ENCODE measurements at places on chromosomes 3 and 15.

- DNase-seq, result no peak
These were observed 499.4 kb downstream of the ROBO1 start for GRCh38 chr3:79268422-79268821.

- no peak for DNase-seq
These were observed 13.6 kb upstream of the GATM start for GRCh38 chr15:45391746-45392583.

DNA sequence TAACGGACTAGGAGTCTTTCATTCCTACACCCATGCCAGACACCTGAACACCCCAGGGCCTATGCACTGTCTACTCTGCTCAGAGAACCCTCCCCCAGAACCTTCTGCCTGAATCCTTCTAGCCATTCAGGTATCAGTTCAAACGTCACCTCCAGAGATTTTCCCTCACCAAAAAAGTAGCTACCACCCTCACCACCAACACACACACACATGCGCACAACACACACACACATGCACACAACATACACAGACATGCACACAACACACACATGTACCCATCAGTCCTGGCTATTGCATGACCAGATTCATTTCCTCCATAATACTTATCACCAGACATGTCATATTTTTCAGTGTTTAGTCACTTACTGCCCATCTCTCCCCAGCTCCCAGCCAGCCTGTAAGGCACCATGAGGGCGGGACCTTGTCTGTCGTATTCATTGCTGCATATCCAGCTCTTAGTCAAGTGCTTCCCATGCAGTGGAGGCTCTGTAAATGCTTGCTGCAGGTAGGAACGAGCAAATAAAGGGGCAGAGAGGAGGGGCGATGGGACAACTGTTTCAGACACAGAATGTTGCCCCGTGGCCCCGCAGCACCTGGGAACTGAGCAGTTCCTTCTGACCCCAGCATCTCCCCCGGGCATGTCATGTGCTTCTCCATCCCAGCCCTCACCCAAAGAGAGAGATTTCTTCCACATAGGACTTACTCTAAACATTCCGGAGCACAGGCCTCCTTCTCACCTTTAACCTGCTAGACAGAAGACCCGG, 29.2 kb downstream of the XXYLT1 start:
- no peak for DNase-seq

DNA sequence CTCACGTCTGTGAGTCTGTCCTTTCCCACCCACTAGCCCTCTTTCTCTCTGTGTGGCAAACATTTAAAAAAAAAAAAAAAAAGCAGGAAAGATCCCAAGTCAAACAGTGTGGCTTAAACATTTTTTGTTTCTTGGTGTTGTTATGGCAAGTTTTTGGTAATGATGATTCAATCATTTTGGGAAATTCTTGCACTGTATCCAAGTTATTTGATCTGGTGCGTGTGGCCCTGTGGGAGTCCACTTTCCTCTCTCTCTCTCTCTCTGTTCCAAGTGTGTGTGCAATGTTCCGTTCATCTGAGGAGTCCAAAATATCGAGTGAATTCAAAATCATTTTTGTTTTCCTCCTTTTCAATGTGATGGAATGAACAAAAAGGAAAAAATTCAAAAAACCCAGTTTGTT, 97.7 kb downstream of the GAP43 start:
- DNase-seq, result no peak

GRCh38 chr3:47636921-47637320, 58.3 kb upstream of the CSPG5 start:
- no peak for DNase-seq

- no peak for DNase-seq
These were observed 213.4 kb upstream of the PEX5L start for GRCh38 chr3:180250172-180250571.

DNA sequence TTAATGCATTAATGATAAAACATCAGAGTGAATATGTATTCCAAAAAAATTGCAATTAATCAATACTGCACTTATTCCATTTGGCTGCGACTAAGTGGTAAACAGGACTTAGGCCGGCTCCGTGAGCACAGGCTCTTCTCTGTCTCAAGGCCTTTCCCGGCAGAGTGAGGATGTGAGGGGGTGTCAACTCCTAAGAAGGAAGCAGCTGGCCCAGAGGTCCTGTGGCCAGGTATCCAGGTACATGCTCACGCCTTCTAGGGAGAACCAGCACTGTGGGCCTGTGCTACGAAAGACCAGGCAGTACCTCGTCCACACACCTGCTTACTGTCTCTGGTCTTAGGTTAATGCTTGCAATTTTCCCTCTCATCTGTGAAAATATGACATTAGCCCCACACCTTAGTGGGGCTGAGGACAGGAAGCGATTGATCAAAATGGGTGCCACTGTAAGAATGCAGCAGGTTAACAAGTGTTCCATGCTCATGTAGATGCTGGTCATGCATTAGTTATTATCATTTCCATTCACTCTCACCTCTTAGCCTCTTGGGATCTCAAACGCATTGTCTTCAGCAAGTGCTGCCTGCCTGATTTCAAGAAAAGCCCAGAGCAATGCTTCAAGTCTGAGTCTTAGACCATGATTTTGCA, 175.3 kb downstream of the ABHD5 start:
- no peak for DNase-seq

DNA sequence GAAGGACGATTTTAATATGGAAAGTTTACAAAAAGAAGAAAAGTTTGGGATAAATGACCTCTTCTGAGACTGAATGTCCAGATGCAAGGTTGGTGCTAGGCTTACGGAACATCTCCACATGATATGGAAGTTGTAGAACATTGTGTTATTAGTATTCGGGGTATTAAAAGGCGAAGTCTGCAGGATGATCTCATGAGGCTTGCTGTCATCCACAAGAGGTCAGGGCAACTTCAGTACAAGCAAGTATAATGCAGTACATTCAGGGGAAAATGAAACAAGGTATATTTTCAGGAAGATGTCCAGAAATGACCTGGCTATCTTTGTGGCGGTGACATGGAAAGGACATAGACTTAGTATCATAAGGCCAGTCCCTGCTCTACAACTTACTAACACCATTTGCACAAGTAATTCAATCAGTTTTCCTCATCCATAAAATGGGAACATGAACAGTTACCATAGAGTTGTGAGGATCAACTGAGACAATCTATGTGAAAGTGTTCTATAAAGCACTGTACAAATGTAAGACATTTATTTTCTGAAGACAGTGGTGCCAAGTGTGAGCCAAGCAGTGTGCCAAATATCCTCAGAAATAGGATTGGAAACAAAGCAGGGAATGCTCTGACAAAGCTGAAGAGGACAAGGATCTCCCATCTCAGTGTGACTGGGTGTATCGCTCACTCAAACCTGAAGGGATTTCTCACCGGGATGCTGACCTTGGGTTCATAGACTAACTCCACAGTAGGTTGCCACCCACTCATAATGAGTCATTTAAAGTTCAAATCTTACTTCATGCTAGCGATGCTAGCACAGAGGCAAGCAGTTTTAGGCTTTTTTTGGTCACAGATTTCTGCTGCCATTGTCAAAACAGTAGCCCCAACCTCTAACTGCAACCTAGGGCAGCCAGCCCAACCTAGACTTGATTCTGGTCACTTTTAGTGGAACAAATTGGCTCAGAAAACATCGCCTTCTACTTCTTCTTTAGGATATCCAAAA, 118.3 kb downstream of the TIGIT start:
- peak; percentile 1 for DNase-seq

DNA sequence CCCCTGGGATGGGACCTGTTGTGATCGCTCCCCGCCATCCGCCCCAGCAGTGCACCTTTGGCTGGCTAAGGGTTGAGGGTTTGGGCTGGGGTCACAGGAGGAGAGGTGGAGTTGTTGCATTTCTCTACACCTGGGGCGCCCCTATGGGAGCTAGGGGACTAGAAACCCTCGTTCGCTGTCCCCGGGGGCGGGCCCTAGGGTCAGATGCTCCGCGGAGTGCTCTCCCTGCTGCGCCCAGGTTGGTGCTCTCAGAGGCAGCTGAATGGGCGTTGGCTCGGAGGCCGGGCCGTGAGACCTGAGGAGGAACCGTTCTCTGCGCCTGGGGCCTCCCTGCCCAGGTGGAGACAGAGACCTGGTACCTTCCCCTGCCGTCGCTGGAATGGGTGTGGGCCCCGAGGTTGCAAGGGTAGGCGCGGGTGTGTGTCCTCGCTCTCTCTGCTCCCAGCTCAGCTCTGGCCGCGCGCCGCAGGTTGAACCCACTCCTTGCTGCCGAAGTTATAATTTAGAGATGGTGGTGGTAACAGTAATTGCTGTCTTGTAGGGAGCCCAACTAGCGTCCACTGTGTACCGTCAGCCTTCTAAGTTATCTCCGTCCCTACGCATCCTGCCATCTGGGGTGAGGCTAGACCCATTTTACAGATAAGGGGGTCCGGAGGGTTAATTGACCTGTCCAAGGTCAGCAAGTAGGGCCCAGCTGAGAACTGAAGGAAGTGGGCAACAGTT, 965 bp downstream of the FLNB start:
- peak; percentile 8 for DNase-seq

GRCh38 chr3:157042226-157042625, 117.7 kb downstream of the CCNL1 start:
- no peak for DNase-seq

- DNase-seq, result no peak
These were observed 18.2 kb upstream of the CPNE9 start for GRCh38 chr3:9685216-9686049.

DNA sequence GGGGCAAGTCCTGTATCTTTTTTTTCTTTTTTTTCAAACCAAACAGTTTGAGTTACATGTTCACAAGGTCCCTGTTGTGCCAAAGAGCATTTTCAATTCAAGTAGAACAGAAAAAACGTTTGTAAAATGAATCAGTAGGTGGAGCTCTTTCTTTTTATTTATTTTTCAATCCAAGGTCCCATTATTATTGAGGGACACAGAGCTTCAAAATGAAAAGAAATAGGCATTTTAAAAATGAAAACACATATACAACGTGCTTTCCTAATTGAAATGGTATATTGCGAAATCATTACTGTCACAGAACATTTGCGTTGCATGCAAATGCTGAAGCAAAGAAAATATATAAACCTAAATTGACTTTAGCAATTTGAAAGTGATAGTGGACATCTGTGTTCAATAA, 711.0 kb downstream of the MECOM start:
- DNase-seq, result no peak

- no peak for DNase-seq
These were observed 170.3 kb downstream of the SUCLG2 start for GRCh38 chr3:67484085-67484484.

GRCh38 chr3:43372007-43372740, 85.8 kb downstream of the SNRK start:
- no peak for DNase-seq

- DNase-seq, result no peak
These were observed 23.1 kb upstream of the LEKR1 start for GRCh38 chr3:156802821-156803606.

DNA sequence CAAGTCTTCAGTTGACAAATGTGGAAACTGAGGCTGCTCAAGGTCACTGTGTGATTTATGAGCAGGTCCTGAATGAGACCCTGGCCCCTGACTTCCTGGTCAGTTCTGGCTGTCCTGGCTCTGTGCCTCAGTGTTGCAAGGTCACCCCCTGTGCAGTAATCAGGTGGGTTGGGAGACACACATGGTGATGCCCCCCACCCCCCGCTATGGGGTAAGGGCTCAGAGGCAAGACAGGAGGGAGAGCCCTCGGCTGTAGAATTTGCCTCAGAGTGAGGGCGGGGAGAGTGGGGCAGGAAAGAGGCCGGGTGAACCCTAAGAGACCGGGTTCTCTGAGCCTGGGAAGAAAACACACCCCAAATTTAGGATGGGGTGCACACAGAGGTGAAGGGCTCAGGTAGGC, 98.5 kb downstream of the MEGF11 start:
- no peak for DNase-seq

DNA sequence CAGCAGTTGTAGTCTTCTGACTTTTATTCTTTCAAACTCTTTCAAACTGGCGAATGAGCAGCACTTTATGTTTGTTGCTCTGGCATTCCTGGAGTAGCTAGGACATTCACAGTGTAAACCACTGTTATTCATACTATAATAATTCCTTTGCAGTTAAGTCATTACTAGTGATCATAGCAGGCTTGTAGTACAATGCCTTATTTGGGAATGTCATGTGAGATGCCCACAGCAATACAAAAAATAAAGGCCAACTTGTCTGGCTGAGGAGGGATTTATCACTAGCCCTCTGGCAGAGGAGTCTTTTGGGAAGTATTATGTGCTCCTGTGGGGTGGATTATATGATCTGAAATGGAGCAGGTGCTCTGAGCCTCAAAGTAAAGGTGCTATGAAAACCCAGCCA, 197.2 kb downstream of the VGLL3 start:
- DNase-seq, result no peak
